ENCODE measurements at places on chromosomes 3 and 15.

DNA sequence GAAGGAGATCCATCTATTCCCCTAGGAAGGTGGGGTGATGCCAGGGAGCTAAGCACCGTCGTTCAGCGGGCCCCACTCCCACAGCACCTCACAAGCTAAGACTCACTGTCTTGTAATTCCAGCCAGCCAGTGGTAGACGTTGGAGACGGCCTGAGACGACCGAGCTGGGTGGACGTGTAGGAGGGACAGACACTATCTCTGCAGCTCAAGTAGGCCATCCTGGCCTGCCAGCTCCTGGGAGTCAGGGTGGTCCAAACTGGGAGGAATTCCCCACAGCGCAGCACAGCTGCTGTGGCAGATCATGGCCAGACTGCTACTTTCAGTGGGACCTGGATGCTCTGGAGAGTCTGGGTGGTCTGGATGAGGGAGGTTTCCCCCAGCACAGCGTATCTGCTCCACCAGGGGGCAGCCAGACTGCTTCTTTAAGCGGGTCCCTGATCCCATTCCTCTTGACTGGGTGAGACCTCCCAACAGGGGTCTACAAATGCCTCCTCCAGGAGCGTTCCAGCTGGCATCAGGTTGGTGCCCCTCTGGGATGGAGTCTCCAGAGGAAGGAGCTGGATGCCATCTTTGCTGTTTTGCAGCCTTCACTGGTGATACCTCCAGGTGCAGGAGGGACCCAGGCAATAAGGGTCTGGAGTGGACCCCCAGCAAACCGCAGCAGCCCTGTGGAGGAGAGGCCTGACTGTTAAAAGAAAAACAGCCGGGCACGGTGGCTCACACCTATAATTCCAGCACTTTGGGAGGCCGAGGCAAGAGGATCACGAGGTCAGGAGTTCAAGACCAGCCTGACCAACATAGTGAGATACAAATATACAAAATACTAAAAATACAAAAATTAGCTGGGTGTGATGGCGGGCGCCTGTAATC lies 27.6 kb downstream of the GNB5 start:
- DNase-seq = no peak

GRCh38 chr15:100690032-100690794 lies 87.8 kb downstream of the ASB7 start:
- no peak for DNase-seq

GRCh38 chr3:162119651-162120050 lies 623.0 kb downstream of the OTOL1 start:
- no peak for DNase-seq

DNA sequence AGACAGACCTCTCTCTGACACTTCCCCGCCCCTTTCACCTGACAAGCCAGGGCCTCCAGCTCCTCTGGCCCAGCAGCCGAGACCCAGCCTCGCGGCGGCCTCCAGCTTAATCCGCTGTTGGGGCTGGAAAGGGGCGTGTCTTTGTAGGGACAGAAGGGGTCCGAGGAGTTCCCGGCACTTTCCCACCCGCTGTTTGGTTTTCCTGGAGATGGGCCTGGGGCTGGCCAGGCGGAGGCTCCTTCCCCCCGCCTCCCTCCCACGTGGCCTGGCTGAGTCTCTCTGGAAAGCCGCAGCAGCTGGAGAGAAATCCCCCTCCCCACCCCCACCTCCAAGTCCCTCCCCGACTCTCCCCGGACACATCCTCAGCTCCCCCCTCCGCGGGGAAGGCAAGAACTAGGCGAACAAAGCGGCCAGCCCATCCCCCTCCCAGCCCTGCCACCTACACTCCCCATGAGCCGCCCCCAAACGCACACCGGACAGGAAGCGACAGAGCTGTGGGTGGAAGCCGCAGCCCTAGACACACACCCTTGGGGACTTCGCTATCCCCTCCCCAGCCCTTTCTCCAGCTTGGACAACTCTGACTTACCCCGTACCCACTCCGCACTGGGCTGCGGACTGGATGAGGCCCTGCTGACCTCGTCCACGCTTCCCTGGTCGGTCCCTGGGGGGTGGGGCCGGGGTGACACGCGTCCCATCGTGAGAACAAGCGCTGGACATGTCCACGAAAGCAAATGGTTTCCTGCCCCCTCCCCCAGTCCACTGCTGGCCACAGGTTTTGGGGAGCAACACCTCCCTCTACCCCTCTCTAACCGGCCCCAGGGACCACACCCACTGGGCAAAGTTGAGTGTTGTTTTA lies 1.2 kb downstream of the IGDCC4 start:
- DNase-seq = no peak

DNA sequence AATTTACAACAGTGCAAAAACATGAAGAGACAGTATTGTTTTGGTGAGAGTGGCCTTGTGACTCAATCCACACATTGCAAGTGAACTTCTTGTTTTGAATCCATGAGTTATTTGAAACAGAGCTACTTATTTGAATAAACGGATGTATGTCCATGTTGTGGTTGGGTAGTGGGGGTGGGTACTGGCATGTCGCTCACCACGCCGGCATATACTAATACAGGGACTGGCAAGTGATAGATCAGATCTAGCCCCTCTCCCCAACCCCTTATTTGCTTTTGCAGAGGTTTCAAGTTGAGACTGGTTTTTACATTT lies 83.8 kb downstream of the EDEM1 start:
- no peak for DNase-seq

DNA sequence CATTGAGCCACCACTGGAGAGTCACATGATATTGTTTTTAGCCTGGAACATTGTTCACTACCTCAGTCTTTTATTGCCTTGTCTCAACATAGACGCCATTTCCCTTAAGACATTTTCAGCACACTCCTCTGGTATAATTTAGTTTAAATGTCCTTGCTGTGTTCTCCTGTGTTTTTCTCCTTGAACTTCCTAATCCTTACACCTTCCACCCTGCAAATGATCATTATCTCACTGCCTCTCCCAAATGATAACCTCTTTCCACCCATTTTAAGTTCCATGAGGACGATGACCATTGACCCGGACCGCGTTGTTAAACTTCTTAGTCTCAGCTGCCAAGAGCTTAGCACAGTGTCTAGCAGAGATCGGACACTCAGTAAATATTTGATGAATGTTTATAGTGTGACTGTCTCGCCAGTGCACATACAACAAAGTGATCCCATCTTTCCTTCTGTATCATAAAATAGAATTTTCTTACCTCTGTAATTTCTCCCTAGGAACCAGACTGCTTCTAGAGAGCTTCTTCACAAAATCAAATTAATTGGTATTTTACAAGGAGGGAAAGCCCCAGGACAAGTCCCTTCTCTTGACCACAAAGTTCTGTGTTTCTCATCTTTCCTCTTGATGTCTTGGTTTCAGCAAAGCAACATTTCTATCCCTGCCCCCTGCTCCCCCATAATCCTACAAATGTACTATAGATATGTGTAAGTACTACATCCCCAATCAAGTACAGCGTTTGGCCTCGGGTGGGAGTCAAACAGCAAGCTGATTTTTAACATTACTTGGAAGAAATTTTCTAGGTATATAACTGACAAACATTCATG lies 429.6 kb downstream of the LPP start:
- DNase-seq = no peak

DNA sequence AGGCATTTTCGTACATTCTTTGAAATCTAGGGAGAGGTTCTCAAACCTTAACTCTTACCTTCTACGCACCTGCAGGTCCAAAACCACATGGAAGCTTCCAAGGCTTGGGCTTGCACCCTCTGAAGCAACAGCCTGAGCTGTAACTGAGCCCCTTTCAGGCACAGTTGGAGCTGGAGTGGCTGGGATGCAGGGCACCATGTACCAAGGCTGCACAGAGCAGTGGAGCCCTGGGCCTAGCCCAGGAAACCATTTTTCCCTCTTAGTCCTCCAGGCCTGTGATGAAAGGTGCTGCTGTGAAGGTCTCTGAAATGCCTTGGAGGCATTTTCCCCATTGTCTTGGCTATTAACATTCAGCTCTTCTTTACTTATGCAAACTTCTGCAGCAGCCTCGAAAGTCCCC lies 66.9 kb upstream of the ZBED2 start:
- DNase-seq = no peak

DNA sequence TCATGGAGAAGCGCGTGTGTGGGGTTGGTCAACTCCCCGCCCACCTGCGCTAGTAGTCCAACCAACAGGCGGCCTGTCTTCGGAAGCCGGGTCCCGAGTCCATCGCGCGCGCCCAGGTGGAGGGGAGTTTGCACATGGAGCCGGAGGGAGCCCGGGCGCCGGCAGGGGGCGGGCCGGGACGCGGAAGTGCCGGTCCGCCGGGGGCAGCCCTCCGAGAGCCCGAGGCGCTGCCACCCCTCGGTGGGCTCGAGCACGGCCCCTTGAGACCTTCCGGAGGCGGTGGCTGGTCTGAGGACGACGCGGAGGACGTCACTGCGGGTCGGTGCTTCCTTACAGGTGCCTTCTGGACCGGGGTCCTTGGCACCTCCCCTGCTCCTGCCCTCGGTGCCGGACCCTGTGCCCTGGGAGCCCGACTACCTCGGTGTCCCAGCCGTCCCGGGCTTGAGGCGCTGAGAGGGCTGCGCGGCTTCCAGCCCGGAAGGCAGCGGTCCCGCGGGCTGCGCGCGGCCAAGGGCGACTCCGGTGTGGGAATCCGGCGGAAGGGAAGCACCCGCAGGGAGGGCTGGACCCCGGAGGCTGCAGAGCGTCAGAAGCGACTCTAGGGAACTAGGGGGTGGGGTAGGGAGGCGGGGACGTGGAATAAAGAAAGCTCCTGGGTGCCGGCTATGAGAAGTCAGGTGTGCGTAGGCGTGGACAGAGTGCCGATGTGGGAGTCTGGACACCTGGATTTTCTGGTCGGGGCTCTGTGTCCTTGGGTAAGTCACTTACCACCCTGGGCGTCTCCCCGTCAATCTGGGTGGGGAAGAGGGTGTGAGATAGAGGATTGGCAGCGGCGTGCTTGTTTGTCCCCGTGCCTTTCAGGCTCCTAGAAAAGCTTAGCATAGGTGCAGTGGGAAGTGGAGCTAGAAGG lies 212.3 kb downstream of the FGF12 start:
- no peak for DNase-seq

- no peak for DNase-seq
Measured at GRCh38 chr3:27312044-27312668, 57.0 kb downstream of the NEK10 start.

DNA sequence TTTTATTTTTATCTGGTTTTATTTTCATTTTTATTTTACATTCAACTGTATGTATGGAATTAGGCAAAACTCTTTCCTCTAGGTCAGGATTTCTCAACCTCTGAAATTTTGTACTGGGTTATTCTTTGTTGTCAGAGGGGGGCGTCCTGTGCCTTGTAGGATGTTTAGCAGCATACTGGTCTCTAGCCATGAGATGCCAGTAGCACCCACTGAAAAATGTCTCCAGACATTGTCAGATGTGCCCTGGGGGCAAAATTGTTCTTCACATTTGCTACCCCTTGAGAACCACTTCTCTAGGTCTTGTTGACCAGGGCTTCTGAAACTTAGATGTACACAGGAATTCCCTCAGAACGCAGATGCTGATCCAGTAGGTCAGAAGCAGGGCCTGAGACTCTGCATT lies 5.4 kb downstream of the CHRNA5 start:
- DNase-seq = no peak

DNA sequence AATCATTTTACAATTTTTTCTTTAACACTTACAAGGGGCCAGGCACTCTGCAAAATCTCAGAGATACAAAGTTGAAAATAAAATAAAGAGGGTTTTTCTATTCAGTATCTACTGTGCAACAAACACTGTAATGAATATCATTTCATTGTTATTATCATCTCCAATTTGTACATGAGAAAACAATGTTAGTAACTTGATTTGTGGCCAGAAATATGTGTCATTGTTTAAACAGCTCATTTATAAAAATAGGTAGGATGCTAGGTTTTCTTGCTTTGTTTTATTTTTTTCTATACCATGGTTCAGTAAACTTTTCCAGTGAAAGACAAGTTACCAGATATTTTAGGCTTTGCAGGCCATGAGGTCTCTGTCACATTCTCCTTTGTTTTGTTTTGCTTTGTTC lies 318.1 kb upstream of the UBE2E2 start:
- no peak for DNase-seq

GRCh38 chr15:73345658-73346057 lies 23.1 kb downstream of the HCN4 start:
- no peak for DNase-seq

DNA sequence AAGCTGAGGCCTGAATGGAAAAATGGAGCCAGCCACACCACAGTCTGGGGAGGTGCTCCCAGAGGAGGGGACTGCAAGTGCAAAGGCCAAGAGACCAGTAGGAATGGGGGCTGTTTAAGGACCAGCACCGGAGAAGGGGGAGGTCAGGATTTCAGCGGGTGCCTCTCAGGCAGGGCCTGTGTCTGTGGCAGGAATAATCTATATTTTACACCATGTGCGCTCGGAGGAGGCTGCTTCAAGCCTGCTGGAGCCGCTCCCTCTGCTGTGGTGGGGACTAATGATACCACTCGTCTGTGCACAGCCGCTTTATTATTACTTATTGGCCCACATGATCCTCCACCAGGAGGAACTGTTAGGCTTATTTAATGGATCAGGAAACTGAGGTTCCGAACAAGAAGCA lies 45.3 kb downstream of the TPRA1 start:
- no peak for DNase-seq
